SK-MEL-5 (cell line): ENCODE measurements at places on chromosomes 3 and 15. TPM values are rescaled to one million over a fixed set of nuclear protein-coding genes. Genes with fewer than 3 reads are reported as not detected.

GRCh38 chr3:121414924-121415323 is 130.9 kb downstream of the POLQ start:
- DNase-seq: no peak

- DNase-seq: no peak
These were observed 6.0 kb downstream of the CCR2 start for GRCh38 chr3:46359733-46360493.

GRCh38 chr15:52295421-52296001 is at the start of gene MYO5C:
MYO5C (minus strand) TSS chr15:52295804; CDS start chr15:52295636, 168 bp downstream.
- DNase-seq: no peak

DNA sequence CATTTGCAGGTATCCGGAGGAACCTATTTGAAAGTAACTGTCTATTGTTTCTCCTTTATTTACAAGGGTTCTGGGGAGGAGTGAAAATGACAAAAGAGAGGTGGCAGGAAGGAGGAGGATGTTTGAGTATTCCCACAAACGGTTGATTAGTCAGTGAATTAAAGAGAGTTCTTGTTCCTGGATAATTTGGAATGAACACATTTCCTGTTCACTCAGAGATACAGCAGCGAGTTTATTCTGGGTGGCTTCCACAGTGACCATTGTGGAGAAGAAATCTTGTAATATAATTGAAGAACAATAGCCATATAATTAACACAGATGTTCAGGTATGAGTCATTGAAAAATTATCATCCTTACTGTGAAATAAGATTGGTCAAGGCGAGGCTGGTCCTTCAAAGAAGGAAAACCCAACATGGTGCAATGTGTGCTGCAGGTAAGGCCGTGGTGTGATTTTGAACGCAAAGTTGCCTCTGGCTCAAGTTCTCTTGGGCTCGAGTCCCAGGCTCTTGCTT is 77.3 kb downstream of the NFKBIZ start:
- no peak for DNase-seq

DNA sequence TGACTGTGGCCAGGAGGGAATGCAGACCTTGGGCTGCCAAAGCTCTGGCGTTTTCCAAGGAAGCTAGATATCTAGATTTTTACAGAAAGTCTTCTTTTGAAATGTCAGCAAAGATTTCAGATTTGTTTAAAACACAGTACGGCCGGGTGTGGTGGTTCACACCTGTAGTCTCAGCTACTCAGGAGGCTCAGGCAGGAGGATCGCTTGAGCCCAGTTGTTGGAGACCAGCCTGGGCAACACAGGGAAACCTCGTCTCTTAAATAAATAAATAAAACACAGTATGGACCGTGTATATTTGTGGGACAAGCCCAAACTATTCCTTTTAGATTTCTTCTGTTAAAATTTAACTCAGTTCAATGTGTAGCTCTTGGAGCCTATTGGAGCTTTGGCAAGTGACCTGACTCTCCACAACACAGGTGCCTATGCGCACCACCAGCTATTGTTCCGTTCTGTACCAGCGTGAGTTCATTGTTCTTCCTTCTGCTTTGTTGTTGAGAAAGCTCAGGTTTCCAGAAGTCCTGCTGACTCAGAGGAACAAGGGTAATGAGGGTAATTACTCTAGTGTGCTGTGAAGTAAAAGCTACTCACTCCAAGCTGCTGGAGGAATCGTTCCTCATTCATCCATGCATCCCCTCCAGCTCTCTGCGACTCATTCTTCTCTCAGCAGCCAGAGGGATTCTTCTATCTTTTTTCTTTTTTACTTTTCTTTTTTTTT is 73.1 kb upstream of the SLC6A6 start:
- DNase-seq: no peak

DNA sequence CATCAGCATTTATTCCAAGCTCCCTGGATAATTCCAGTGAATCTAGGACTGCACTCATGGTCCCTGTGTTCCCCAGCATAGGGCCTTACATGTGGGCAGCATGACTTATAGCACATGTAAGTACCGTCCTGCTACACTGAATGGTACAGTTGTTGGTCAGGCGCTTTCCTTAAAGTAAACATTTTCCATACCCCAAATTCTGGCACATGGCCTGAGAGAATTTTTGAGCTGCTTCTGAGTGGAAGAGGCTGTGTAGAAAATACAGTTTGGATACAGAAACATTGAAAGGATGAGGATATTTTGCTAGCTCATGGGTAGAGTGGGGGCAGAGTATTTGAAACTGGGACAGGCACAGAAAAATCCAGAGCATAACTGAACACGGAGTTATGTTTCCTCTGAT is 27.6 kb downstream of the CORO2B start:
- no peak for DNase-seq

- no peak for DNase-seq
These were observed 29.8 kb downstream of the FBXL22 start for GRCh38 chr15:63626955-63627354.

DNA sequence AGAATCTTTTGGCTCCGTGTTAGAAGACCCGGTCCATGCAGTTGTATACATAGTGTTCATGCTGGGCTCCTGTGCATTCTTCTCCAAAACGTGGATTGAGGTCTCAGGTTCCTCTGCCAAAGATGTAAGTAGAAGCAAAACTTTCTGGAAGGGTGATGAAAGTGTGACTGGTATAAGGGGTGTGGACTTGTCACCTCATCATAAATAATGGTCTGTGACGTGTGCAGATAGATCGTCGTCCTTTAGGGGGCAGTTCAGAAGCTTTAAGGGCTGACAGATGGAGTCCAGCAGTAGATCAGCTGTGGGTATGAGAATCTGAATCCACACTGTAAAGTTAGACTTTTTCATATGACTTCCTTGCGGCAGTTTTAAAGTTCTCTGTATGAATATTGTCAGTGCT is 15.3 kb downstream of the SEC61A1 start:
- DNase-seq: peak; percentile 25

- no peak for DNase-seq
These were observed 40.1 kb upstream of the PARP14 start for GRCh38 chr3:122640437-122640999.

DNA sequence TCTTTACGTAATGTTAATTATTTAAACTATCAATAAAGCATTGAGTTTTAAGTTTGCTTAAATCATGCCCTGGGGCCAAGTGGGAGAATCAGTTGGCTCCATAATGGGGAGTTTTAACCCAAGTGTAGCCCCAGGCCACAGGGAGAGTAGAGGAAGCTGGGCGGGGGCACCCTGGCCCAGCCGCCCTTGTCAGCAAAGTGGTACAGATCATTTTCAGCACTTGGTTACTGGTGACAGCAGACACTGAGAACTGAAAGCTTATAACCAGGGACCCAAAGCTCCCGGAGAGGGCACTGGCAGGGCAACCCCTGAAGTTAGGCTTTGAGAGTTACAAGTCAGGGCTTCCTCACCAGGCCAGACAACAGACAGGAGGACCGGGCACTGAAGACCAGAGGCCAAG is 90.6 kb downstream of the SEMA5B start:
- DNase-seq: no peak

GRCh38 chr3:16606398-16606797 is 1.2 kb upstream of the DAZL start:
- no peak for DNase-seq

DNA sequence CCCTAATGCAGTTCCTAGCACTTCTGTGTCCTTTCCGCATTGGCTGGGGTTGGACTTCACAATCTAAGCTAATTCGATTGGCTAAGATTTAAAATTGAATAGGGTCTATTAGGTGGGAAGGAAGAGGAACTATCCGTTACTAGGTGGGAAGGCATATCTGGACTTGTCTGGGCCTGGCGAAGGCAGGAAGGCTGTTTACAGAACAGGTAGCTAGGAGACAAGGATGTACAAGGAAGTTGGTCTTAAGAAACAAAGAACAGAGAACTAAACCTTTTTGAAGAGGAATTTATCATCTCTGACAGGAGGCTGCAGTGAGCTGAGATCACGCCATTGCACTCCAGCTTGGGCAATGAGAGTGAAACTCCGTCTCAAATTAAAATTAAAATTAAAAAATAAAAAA is 17.3 kb upstream of the ATG7 start:
- DNase-seq: no peak

DNA sequence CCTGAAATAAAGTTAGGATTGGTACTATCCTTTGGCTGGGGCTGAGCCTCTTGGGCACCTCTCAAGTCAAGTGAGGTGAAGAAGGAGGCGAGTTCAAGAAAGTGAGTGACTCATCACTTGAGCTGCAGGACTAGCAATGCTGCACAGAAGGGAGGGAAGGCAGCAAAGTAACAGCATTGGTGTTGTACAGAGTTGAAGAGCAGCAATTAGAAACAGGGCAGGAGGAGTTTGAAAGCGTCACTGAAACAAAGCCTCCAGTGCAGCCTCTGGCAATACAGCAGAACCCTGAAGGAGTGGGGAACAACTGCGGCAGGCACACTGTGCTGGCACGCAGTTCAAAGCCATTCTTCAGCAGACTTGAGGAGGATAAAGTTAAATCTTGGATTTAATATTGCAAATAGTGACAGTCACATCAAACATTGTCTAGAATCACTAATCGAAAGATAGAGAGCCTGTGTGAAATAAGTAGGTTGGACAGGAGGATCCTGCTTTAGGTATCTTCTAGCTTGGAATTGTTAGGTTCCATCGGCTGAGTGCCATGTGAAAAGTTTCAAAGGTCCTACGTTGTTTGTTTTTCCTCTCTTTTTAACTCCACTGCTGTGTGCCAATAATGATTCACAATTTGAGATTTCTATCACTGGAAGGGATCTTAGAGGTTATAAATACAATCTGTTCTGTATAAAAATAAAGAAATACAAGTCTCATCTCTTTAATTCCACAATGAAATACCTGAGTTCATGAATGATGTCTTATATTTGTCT is 479.8 kb downstream of the NAALADL2 start:
- no peak for DNase-seq

DNA sequence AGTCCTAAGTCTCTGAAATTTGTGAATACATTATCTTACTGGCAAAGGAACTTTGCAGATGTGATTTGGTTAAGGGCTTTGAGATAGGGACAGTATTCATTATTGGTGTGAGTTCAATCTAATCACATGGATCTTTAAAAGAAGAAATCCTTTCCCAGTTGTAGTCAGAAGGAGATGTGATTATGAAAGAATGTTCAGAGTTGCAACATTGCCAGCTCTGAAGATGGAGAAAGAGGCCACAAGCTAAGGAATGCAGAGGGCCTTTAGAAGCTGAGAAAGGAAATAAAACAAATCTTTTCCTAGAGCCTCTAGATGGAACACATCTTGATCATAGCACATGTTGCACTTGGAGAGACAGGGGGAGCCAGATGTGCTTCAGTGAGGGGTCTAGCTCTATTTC is 27.7 kb upstream of the SIAH2 start:
- no peak for DNase-seq

The KNG1 gene
- not detected in 2 replicates for total RNA-seq

The RLBP1 gene
- total RNA-seq: 33.8 and 37.2 TPM in 2 replicates

The CLDND1 gene
- total RNA-seq: 81.5 and 82.6 TPM in 2 replicates

The SRGAP3 gene
- total RNA-seq: 2.1 and 3.0 TPM in 2 replicates

The LDHAL6B gene
- not detected in 2 replicates for total RNA-seq

The DNAH12 gene
- not detected in 2 replicates for total RNA-seq

The MUC4 gene
- total RNA-seq: not detected in 2 replicates

The SLC7A14 gene
- total RNA-seq: not detected in 2 replicates

The CISH gene
- 0.16 and 0.32 TPM in 2 replicates for total RNA-seq

The ZIC1 gene
- total RNA-seq: 3.8 and 4.4 TPM in 2 replicates

The VEPH1 gene
- total RNA-seq: 42.3 and 51.9 TPM in 2 replicates

The CX3CR1 gene
- not detected in 2 replicates for total RNA-seq

The DLG1 gene
- 28.9 and 33.6 TPM in 2 replicates for total RNA-seq
